ENCODE measurements at places on chromosomes 4 and X.

DNA sequence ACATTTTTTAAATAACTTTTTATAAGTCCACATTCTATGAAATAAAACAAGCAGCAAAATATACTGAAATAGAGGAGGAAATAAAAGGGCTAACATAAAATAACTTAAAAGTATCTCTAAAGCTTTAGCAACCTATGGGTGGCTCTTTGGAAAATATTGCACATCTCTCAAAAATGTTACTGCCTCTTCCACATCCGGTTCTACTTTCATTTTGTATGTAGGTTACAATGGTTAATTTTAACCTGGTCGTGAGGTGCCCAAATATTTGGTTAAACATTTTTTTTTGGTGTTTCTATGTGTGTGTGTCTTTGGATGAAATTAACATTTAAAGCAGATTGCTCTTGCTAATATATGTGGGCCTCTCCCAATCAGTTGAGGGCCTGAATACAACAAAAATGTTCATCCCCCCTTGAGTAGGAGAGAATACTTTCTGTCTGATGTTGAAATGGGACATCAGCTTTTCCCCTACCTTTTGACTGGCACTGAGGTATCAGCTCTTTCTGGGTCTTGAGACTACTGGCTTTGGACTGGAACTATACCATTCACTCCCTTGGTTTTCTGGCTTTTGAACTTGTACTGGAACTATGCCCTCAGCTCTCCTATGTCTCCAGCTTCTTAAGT lies 353.0 kb downstream of the ADAM29 start:
- DNase-seq = no peak

DNA sequence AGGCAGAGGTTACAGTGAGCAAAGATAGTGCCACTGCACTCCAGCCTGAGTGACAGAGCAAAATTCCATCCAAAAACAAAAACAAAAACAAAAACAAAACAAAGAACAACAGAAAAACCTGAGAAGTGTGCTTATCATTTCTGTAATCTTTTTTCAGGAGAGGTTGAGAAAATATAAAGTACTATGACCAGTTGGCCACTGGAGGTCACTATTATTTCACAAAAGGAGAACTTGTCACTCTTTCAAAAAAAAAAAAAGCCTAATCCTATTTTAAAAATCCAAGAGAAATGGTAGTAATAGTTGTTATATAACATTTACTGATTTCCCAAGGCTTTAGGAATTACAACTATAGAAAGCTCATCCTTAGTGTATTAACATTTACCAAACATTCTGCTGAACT lies 24.9 kb upstream of the RNF150 start:
- DNase-seq = no peak

DNA sequence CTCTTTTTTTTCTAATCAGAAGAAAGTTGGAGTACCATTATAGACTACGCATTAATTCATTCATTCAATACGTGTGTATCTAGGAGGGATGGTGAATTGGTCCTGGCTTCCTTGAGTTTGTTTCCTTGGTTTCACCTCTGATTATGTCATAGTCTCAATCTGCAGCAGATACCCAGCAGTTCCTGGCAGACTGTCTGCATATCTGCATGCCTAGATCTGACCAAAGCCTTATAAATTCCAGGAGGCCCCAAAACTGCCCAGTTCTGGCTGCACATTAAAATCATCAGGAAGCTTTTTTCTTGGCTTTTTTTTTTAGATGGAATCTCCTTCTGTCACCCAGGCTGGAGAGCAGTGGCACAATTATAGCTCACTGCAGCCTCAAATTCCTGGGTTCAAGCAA lies 27.2 kb upstream of the SLC34A2 start:
- DNase-seq = no peak

GRCh38 chr4:67885762-67886161 lies 2.0 kb upstream of the TMPRSS11D start:
- no peak for DNase-seq

- DNase-seq = no peak
These were observed 7.9 kb downstream of the TRPC3 start for GRCh38 chr4:121943941-121944340.

DNA sequence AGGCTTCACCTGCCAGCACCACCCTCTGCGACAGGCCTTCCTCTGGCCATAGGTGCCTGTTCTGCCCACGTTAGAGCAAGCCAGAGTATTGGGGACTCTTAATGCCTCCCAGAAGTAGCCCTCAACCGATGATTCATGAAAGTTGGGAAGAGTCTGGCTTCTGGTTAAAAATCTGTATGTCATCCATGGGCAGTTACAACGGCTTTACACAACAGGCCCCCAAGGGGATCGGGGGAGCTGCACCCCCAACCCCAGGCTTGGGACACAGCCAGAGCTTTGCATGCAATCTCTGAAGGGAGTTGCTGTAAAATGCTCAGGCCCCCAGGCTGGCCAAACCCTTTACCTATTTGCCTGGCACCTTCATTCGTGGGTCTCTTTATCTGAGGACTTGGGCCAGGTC lies 5.4 kb upstream of the CYTL1 start:
- no peak for DNase-seq

GRCh38 chr4:140703463-140703862 lies 52.7 kb downstream of the TBC1D9 start:
- no peak for DNase-seq

GRCh38 chrX:6053141-6053540 lies 175.5 kb downstream of the NLGN4X start:
- DNase-seq = no peak

DNA sequence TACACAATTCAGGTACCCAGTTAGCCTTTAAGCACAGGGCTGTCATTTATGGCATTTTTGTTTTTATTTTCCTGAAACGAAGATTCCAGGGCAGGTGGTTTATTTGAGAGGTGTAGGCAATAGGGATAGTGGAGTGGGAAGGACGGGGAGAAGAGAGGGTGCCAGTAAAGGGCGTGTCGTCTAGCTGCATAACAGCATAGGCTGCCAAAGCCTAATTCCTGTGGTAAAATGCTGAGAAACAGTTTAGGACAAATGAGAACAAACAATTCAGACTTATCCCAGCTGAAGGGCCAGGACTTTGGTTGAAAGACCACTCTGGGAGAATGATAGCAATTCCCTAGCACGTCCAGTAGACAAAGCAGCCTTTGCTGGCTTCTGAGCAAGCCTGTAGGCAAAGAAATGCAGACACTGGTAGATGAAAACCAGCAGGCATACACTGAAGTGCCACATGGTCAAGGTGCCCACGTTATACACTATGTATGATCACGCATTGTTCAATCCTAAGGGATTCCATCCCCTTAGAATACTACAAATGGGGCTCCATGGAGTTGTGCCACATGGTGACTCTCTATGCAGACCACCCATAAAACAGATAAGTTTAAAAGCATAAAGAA lies 70.6 kb downstream of the PKD2 start:
- DNase-seq = no peak

GRCh38 chr4:133084421-133084820 lies 64.7 kb upstream of the PCDH10 start:
- DNase-seq = no peak

GRCh38 chr4:166309286-166309685 lies 436.2 kb downstream of the TLL1 start:
- no peak for DNase-seq

- no peak for DNase-seq
These were observed 495.6 kb upstream of the ZFP42 start for GRCh38 chr4:187499956-187500355.

GRCh38 chrX:64184396-64184795 lies 21.1 kb downstream of the AMER1 start:
- no peak for DNase-seq

DNA sequence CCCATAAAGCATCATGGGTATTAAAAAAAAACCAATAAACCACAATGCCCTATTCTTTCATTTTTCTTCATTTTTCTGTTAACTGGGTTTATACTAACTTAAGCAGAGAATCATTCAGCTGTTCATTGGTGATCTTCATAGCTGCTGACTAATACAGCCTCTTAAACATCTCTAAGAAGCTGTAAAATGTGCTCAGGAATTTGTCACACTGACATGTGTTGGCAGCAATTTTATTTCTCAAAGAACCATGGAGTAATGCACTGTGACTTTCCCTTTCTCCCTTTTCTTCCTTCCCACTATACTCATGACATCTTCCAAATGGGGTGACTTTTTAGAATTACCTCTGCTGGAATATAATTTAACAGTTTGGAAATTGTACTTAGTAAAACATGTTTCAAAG lies 315.4 kb downstream of the ANTXR2 start:
- DNase-seq = no peak

DNA sequence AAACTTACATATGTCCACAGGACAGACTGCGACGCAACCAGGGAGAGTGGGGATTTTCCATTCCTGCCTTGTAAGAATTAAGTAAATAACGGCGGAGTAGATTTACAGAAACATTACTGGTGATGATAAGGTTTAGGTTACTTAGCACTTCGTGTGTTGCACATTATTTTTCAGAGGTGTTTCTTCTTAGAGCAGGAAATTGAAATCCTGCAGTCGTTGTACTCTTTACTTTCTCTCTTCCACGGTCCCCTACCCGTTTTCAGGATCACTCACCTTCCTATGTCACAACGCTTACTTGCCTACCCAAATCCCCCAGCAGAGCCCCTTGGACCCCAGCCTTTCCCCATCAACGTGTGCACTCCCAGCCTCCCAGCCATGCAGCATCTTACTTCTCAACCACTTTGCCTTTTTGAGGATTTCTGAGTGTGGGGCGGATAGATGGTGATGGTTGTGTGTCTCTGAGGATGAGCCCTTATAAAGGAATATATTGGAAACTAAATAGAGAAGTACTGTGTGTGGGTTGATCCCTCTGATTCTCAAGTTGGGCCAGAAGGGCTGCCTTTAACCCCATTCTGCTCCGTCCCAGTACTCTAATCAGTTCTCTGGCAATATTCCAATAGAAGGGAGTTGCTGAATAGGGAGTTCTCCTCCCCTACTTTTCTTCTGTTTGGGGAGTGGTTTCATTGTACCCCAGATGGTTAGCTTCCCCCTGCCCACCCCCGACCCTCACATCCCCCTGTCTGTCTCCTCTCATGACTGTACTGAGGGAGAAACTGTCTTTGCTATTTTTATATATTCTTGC lies 1.6 kb downstream of the MID2 start:
- no peak for DNase-seq

GRCh38 chr4:159104694-159105414 lies 2.0 kb downstream of the RAPGEF2 start:
- no peak for DNase-seq

GRCh38 chr4:106371161-106371560 lies 2.6 kb upstream of the GIMD1 start:
- no peak for DNase-seq

- DNase-seq = no peak
These were observed 20.4 kb upstream of the WAS start for GRCh38 chrX:48663241-48663640.

DNA sequence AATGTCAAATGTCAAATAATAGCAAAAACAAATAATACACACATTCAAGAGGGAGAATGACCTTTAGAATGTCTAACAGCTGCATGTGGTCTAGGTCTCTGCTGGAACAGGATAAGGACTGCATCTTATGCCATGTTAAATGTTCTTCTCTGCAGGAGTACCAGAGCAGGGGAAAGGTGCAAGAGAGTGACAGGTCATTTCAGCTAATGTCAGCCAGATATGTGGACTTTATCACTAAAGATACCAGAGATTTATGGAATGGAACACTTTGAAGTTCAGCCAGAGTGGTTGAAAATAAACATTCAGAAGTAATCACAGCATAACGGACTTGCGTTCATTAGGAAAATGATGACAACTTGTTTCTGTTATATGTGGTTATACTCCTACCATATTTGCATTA lies 24.3 kb downstream of the GRID2 start:
- DNase-seq = no peak

GRCh38 chrX:78329486-78329885 lies 2.1 kb upstream of the CYSLTR1 start:
- no peak for DNase-seq

DNA sequence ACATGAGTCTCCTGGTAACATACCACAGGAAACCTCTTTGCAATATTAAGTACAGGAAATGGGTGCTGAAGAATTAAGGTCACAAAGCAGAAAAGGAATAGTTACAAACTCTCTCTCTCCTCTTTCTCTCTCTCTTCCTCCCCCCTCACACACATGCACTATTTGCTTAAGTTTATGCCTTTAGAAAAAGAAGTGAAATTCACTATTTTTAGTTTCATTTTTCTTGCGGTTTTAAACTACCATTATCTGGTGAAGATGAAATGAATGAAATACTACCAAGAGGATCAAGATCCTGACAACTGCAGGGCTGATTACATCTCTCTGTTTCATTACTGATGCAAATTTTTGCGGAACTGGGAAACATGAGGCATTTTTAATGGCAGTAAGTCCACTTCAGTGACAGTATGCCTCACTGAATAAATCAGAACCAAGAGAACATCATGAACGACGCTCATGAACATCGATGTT lies 64.3 kb upstream of the FTHL17 start:
- no peak for DNase-seq

GRCh38 chr4:128385683-128386304 lies 98.2 kb upstream of the PGRMC2 start:
- DNase-seq = no peak

GRCh38 chr4:106039796-106040195 lies 144.5 kb downstream of the NPNT start:
- DNase-seq = no peak

DNA sequence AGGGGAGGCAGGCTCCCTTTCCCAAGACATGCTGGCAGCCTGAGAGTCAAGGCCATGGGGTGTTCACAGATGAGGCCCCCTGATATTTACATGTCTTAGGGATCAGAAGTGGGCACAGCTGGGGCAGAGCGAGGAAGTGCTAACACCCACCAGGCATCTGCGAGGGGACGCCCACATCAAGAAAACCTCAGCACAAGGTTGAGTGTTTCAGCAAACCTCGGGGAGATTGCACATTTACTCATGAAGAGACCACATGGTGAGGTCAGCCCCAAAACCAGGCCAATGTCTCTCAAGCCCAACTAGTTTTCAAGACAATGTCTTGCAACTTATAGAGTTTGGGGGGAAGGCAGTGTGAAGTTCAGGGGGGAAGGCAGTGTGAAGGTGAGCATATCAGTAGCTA lies 55.2 kb downstream of the CLNK start:
- DNase-seq = no peak

GRCh38 chr4:183347566-183347965 lies 25.3 kb upstream of the CLDN24 start:
- no peak for DNase-seq

DNA sequence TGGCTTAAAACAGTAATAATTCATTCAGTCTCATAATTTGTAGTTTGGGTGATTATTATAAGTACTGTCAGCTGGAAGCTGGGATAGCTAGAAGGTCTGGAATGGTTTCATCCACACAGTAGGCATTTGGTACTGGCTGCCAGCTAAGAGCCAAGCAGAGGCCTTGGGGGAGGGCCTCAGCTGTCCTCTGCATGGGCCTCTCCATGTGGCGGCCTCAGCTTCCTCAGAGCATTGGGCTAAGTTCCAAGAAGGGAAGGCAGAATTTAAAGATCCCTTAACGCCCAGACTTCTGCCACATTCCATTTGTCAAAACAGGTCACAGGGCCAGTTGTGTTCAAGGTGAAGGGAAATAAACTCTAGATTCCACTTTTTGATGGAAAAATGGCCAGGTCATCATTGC lies 93.3 kb downstream of the NEUROG2 start:
- DNase-seq = no peak

GRCh38 chr4:7770224-7771050 lies 169.2 kb downstream of the AFAP1 start:
- DNase-seq = no peak
